CD8-positive, alpha-beta T cell (primary cell): ENCODE measurements at places on chromosomes 7 and 10. TPM values are rescaled to one million over a fixed set of nuclear protein-coding genes. Genes with fewer than 3 reads are reported as not detected.

DNA sequence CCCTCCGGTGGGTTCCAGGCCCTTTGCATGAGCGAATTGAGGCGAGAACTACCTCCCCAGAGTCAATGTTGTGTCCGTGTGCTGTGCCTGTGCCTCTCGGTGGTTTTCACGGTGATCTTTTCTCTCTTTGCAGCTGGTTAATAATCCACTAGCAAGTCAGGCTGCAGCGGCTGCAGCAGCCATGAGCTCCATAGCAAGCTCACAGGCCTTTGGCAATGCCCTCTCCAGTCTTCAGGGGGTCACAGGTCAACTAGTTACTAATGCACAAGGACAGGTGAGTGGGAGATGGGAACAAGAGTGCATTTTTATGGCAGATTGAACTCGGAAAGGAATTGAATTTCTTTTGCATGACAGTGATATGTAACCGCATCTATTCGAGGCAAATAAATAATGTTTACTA is 159.7 kb upstream of the YAE1 start:
- DNase-seq: no peak

Gene PIK3AP1
- 5.7 TPM for total RNA-seq

Gene ZNF775
- total RNA-seq: 0.33 TPM

DNA sequence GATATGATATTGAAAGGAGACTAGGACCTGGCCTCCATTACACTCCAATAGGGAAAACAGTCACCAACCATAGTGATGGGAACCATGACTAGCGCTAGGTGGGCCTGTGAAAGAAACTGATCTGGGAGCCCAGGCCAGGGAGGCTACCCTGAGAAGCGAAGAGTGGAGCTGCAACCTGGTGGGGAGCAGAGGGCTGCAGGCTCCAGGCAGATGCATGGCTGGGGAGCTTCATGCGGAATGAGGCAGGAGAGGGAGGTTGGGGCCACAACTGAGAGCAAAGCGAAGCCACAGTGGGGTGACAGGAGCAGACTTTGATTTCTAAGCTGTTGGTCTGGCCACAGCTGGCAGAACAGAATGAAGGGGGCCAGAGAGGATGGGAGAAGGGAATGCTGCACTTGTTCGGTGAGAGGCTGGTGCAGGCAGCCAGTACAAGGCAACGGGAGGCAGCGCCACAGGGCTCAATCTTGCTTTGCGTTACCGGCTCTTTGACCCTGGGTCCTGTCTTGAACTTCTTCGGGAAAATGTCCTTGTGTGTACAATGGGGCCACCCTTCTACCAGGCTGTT is 88.4 kb downstream of the TACC2 start:
- no peak for DNase-seq

DNA sequence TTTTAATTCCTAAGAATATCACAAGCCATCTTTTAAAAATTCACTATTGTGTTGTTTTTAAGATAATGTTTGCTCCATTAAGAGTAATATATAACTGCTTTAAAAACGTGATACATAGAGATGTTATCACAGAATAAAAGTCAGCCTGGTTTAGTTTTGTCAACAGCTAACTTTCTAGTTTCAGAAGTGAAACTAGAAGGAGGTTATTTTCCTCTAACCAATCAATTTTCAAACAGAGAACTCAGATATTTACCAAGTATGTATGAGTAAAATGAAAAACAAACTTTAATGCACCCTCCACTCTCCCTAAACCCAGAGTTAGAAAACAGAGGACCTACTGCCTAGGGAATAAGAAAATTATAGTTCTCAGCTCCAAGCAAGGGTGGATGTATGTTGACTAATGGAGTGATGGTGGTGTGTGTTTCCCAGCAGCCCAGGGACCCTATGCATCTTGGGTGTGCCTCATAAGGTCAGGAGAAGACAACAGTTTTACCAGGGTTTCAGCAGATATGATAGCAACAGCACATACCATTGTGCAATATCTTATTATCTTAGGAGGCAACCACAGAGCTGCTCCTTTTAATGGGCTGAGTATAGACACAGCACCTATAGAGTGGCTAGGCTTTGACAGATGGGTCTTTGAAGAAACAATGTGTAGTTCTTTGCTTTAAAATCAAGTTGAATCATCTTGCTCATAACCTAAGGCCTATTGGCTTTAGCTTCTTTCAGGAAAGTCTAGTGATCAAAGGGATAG is 58.4 kb downstream of the PTPRZ1 start:
- DNase-seq: no peak

GRCh38 chr10:31765541-31765940 is 163.1 kb downstream of the ARHGAP12 start:
- no peak for DNase-seq

GRCh38 chr10:4538016-4538415 is 288.0 kb upstream of the AKR1E2 start:
- DNase-seq: no peak

Gene MYL7
- not detected for total RNA-seq

Gene C10orf88
- 2.2 TPM for total RNA-seq

Gene IL6
- total RNA-seq: not detected

Gene IQUB
- not detected for total RNA-seq

DNA sequence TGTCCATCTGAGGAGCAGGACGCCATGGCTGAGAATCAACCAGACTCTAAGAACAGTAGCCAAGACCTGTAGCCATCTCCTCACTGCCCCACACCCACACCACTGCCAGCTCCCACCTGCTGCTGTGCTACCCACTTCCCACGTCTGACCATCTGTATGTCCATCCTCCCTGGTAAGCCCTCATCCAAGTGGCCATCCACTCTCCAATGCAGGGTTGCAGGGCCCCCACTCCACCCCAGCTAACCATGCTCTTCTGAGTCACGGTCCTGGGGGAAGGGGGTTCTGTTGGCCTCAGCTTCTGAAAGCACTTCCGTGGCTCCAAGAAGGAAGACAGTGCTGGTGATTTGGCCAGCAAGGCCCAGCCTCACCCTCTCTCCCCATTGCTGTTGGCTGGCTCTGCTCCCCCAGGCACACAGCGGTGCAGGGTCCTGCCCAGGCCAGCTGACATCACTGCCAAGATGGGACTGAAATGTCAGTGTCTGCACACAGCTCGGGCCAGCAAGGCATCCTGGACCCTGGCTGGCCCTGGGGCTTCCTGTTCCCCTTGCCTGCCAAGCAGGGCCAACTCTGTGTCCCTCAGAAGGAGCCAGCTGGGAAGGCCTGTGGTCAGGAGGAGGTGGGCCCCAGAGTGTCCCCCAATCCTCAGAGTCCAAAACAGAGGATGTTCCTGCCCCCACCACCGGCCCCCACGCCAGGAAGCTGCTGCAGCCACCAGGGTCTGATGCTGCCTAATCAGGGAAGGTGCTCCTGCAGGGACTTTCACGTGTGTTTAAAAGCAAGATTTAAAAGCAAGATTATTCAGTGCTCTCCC is 17.5 kb downstream of the RASGEF1A start:
- DNase-seq: no peak

GRCh38 chr7:91285696-91286355 is 21.6 kb downstream of the FZD1 start:
- no peak for DNase-seq

DNA sequence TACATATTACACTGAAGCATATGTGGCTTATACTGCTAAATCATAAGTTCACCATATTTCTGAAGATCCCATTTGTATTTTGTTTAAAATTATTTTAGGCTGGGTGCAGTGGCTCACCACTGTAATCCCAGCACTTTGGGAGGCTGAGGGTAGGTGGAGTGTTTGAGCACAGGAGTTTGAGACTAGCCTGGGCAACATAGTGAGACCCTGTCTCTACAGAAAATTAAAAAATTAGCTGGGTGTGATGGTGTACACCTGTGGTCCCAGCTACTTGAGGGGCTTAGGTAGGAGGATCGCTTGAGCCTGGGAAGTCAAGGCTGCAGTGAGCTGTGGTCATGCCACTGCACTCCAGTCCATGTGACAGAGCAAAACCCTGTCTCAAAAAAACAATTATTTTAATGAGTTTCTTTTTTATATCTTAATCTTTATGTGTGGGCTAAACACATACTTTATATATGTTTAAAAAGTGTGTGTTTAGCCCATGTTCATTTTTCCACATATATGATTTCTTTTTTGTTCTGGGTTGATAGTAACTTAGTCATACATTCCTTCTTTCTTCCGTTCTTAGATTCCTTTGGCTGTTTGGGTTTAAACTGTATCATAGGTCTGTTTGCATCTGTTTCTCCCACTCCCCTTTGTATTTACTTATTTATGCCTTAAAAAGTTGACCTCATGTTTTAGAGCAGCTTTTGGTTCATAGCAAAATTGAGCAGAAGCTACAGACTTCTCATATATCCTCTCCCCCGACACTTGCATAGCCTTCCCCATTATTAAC is 33.5 kb downstream of the RSBN1L start:
- no peak for DNase-seq

DNA sequence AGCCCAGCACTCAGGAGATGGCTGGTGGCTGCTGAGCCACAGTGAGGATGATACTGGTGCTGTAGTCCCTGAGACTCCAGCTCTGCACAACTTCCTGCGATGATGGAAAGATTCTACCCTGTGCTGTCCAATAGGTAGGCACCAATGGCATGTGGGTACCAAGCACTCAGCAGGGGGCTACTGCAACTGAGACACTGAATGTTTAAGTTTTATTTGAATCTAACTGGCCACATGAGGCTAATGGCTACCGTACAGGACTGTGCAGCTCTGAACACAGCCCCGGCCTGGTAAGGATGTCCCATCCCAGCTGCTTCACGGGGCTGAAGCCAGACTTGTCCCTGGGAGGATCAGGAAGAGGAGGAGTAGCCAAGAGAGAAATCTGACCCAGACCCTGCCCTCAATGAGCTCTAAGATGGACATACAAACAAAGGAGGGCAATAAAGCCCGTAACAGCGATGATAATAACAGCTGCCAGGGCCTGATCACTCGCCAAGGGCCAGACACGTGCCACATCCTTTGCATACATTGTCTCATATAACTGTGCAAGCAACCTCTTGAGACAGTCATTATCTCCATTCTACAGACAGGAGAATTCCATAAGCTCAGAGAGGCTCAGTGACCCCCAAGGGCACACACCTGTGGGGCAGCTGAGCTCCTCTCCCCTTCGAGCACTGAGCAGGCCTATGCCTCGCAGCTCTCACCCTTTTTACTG is 3.8 kb downstream of the GPRIN2 start:
- DNase-seq: no peak

DNA sequence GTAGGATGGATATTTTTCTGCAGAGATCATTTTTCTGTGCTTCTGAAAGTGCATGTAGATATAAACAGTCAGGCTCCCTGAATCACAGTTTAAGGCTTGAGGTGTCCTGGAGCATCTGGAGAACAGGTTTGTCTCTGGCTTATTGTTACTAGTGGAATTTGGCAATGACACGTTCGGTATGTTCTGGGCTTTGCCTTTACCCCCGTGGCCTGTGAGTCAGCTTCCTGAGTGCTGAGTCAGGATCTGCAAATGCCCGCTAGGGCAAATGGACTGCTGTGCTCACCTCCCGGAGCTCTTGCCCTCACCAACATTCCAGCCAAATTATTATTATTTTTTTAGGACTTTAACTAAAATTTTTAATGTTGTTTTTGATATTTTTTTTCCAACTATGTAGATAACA is 192.5 kb upstream of the PRSS1 start:
- DNase-seq: no peak

DNA sequence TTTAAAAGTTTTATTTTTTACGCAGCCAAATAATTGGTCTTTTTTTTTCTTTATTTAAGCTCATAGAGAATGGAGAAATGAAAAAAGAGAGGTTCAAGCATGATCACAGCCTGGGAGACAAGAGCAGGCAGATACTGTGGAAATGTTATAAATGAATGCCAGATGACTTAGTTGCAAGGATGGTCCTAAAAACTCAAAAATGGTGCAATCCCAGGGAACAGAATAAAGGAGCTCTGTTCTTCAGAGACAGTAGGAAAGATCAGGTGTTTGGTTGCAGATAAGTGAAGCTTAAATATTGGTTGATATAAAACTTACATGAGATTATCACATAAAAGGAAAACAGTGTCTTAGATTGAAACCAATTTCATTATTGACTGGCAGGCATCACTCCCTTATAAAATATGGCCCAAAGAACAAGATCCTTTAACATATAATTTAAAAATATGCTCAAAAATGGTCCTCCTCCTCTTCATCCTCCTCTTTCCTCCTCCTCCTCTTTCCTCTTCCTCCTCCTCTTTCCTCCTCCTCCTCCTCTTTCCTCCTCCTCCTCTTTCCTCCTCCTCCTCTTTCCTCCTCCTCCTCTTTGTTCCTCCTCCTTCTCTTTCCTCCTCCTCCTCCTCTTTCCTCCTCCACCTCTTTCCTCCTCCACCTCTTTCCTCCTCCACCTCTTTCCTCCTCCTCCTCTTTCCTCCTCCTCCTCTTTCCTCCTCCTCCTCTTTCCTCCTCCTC is 18.6 kb downstream of the GNAT3 start:
- DNase-seq: no peak

Gene GPRIN2
- total RNA-seq: not detected

Gene PAX2
- total RNA-seq: not detected

GRCh38 chr10:61047081-61047480 is 103.1 kb upstream of the RHOBTB1 start:
- no peak for DNase-seq

Gene NPSR1
- total RNA-seq: not detected

DNA sequence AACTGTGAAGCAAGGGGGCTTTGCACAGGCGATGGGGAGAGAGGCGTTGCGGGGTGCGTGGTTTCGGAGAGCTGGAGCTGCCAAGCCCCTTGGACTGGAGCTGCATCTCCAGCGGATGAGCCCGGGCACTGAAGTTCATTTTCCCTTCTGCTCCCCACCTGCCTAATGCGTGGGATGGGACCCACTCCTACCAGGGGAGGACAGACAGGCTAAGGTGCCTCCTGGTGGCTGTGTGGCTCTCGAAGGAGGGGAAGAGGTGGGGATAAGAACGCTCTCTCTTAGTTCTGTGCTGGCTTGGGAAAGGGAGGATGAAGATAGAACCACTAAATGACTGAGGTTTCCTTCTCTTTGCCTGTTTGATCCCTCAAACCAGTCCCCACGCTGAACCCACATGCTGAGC is 177.6 kb upstream of the PITRM1 start:
- DNase-seq: no peak

Gene CFTR
- not detected for total RNA-seq

Gene FAM149B1
- 5.9 TPM for total RNA-seq

Gene CNPY1
- not detected for total RNA-seq

Gene CPXM2
- total RNA-seq: not detected

GRCh38 chr10:111706331-111706730 is 477.2 kb downstream of the GPAM start:
- no peak for DNase-seq

Gene FBXO24
- 0.53 TPM for total RNA-seq

Gene TFEC
- not detected for total RNA-seq

DNA sequence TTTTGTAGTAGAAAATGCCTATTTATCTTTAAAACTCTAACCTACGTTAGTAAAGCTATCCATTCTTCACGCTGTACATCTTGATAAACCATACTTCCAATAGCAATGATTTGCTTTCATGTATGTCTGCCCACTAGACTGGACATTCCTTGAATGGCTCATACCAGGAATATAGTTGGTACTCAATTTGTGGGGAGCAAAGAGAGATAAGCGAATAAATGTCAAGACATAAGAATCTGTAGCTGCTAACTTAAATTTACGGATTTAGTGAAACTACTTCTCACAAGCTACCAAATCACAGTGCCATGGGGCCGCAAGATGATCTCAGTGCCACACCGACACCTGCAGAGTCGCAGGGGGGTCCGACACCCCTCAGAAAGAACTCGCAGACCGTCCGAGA is 763 bp upstream of the RALA start:
- no peak for DNase-seq

- no peak for DNase-seq
These were observed 33.9 kb downstream of the SPDYE17 start for GRCh38 chr7:76998285-76998589.

GRCh38 chr7:155495440-155496248 is 37.7 kb downstream of the EN2 start:
- DNase-seq: no peak
